ENCODE measurements at places on chromosomes 4 and X.
A peak's percentile ranks its signal among the peaks of the same experiment; 100 is the strongest.

DNA sequence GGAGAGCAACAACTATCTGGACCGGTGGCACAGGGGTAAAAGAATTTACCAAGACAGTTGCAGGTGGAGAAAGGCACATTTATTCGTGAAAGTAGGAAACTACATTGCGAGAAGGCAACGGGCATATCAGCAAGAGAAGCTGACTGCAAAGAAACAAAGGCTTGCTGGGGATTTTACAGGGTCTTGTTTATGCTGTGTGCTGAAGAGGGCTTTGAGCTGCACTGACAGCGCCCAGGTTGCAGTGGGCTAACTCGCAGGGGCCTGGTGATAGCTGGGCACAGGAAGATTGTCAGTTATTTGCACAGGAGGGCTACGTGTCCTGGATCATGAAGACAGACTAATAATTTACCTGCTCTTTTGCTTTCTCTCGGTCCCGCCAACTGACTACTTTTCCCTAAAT lies 10.7 kb downstream of the TLR3 start:
- no peak for DNase-seq

GRCh38 chr4:53380221-53380620 lies 2.8 kb downstream of the FIP1L1 start:
- DNase-seq = no peak

- DNase-seq = peak; percentile 30
Measured at GRCh38 chrX:119758731-119759247, 401 bp downstream of the SOWAHD start.

DNA sequence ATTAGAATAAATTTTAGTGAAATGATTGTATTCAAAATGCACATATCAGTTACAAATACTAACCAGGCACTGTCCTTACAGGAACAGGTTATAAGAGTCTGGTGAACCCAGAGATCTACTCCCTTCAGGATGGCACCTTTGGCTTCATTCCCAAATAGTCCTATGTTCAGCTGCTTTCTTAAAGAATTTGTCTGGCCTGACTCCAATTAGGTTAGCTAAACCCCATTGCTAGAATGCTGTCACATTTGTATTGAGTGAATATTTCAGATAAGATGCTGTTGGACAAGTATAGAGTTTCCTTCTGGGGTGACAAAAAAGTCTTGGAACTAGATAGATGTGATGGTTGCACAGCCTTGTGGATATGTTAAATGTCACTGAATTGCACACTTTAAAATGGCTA lies 69.4 kb downstream of the EFHC2 start:
- no peak for DNase-seq

DNA sequence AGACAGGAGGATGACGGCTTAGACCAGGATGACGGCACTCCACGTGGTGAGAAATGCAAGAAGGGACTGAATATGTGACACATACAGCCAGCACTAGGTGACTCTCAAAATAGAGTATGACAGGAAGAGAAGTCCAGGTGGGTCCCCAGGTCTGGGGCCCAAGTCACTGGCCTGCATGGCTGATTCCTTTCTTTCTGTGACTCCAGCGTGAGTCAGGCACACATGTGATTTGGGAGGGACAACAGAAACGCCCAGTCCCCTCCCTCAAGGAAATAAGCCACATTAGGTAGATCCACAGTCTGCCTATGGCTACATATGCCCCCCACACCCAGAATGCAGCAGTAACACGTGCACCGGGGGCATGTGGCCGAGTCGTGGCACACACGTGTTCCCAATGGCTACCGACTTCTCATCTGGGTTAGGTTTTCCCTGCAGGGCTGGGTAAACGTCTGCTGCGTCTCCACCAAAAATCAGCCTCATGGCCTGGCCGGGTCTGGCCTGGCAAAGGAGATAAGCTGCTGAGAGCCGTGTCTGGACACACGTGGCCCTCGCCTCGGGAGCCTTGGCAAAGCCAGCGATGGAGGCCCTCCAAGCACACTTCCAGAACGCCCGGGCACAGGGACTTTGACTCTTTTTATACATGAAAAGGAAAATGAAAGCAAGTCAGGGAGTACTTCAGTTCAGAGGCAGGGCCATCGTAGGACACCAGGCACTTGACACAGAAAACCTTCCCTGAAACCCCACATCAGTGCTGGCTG lies 19.3 kb downstream of the SEL1L3 start:
- no peak for DNase-seq

- DNase-seq = no peak
Measured at GRCh38 chr4:173698557-173699262, 168.7 kb upstream of the HAND2 start.

- DNase-seq = no peak
Measured at GRCh38 chr4:155017426-155017825, 191.0 kb upstream of the NPY2R start.

- no peak for DNase-seq
Measured at GRCh38 chr4:107760281-107760947, 40.4 kb upstream of the PAPSS1 start.

- DNase-seq = no peak
Measured at GRCh38 chr4:185099940-185100339, 43.1 kb upstream of the SLC25A4 start.

DNA sequence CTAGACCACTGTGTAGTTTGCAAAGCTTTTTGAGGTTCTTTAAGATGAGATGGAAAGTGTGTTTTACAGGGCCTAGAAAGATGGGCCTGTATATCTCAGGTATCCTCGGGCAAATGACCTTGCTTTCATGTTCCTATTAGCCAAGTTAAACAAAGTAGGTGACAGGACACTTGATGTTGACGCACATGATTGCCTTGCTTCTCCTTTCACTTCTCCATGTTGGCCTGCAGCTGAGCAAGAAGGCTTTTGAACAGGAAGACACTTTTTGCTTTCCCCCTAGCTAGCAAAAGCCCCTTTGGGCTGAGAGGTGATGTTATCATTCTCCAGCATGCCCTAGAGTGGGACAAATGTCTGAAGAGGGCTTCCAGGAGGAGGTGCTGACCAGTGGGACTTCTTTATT lies 202.1 kb downstream of the GPC3 start:
- DNase-seq = peak; percentile 0

DNA sequence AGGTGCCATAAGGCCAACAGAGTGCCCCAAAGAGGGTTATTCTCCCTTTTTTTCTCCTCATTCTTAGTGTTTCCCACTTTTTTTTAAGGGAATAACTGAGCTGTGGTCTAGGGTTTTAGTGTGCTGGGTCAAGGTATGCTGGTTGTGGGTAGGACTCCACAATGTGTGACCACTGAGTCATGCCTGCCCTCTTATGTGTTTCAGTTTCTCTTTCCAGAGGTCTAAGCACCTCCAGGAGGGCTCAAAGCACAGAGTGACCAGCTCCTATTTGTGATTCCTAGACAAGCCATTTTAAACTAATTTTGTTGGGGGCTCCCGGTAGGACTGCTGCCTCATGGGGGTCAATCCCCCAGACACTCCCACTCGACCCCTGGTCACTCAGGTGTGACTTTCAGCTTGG lies 80.5 kb upstream of the GC start:
- DNase-seq = no peak

- DNase-seq = no peak
Measured at GRCh38 chr4:39687014-39687413, 10.9 kb upstream of the UBE2K start.

- no peak for DNase-seq
Measured at GRCh38 chr4:111678479-111678878, 466.8 kb upstream of the FAM241A start.

GRCh38 chr4:86122404-86122803 lies 237.4 kb downstream of the MAPK10 start:
- no peak for DNase-seq

- DNase-seq = no peak
Measured at GRCh38 chrX:49102190-49102589, 21.3 kb downstream of the GPKOW start.

DNA sequence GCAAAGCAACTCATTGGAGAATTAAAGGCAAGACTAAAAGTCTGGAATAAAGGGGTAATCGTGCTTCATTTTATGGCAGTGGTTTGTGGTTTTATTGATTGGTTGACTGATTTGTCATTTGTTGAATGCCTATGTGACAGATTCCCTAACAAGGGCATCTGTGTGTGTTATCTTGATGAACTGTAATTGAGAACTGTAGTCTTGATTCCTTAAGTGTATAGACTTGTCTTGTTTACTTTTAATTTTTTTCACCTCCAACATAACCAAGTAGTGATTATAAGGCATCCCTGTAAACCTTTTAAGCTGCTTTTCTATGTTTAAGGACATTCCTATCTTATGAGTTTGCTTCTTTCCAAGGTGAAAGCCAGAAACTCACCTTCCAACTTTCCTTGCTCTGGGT lies 216.0 kb upstream of the TAPT1 start:
- no peak for DNase-seq

- DNase-seq = no peak
Measured at GRCh38 chr4:43587758-43588157, 695.2 kb downstream of the GRXCR1 start.

- no peak for DNase-seq
Measured at GRCh38 chr4:86536151-86536550, 58.0 kb upstream of the PTPN13 start.

- DNase-seq = no peak
Measured at GRCh38 chr4:106679063-106679462, 310.5 kb upstream of the GIMD1 start.

DNA sequence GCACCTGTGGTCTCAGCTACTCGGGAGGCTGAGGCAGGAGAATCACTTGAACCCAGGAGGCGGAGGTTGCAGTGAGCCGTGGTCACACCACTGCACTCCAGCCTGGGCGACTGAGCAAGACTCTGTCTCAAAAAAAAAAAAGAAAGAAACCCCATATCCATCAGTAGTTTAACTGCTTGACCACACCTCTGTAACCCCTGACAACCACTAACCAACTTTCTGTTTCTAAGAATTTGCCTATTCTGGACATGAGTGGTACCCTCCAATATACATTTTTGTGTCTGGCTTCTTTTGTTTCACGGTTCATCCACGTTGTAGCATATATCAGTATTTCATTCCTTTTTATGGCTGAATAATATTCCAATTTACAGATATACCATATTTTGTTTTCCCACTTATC lies 9.1 kb downstream of the PPAT start:
- no peak for DNase-seq

DNA sequence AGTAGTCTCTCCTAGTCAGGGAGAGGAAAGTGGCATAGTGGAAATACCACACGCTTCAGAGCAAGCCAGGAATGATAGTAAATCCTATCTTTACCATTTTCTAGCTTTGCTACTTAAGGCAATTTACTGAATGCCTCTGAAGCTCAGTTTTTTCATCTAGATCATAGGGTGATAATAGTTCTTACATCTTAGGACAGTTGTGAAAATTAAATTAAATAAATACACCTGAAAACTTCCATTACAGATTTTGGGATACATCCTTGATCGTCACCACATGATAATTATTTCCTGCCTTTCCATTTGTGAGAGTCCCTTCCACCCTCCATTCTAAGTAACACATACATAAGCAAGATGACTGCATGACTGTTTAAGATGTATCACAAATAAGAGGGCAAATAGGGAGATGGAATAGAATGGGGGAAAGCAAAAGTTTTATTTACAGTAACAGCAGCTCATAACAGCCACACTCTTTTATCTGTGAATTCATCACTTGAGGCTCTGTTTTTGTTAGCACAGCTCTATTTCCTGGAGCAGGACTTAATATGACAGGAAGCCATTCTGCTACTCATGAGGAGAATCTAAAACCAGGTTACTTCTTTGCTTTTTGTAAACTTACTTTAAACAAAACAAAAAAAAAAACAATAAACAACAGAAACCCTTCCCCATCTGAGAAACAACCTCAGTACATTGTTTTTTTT lies 13.4 kb downstream of the P2RY10 start:
- DNase-seq = no peak

DNA sequence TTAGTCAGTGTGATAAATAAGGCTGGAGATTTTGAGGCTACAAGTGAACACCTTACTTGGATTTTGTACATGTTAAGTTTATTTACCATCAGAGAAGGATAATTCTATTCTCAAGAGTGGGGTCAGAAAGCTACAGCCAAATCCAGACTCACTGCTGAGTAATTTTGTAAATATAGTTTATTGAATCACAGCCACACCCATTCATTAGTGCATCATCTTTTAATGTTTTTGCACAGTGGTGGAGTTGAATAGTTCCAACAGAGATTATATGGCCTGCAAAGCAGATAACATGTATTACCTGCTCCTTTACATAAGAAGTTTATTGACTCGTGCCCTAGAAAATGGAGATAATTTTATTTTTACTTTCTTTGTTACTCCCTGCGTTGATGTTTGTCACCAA lies 60.4 kb downstream of the PCDH18 start:
- no peak for DNase-seq

GRCh38 chrX:48935301-48935670 lies 16.5 kb upstream of the PIM2 start:
- no peak for DNase-seq

GRCh38 chr4:48557478-48557877 lies 67.4 kb downstream of the ZAR1 start:
- DNase-seq = no peak

GRCh38 chr4:39458505-39459300 lies at the start of the genes LIAS and RPL9:
Gene LIAS (plus strand): TSS chr4:39459056. CDS start chr4:39459118, 62 bp downstream.
Gene RPL9 (minus strand): TSS chr4:39458922. CDS start chr4:39458439, 483 bp downstream.
- peak; percentile 78 for DNase-seq

GRCh38 chr4:153713866-153714646 lies 30.0 kb downstream of the TLR2 start:
- no peak for DNase-seq

GRCh38 chr4:119739796-119740195 lies 111.2 kb upstream of the PDE5A start:
- no peak for DNase-seq

DNA sequence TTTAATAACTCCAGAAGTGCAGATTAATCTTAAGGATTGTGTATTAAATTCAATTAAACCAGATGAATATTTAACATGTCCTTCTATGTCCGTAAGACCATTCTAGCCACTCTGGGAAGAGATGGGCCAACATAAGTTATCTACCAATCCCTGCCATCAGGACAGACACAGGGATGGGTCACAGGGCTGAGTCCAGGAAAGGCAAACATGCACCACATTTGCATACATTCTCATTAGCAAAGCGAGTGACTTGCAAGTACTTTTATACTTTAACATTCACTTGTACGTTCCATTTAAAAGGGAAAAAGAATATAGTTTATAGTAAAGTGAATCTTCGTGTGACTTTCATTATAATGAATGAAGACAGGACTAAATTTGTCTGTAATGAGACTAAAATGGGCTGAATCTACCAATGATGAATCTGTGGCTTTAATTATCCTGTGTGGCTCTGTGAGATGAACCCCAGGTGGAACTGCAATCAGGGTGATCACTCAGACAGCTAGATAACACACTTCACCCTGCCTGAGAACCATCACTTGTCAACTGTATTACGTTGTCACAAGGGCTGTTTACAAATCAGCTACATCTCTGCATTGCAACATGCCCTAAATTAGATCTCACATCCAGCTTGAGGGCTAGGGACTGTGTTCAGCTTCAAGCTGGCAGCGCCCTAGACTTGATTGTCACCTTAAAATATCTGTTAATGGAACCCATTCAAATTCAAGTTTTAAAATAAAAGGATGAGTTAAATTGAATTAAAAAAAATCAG lies 77.2 kb downstream of the SH3KBP1 start:
- no peak for DNase-seq

- no peak for DNase-seq
Measured at GRCh38 chr4:76377911-76378310, 43.0 kb downstream of the CCDC158 start.

Data from amygdala (tissue), 56 donors.